ENCODE measurements at places on chromosomes 6 and 20. TPM values are rescaled to one million over a fixed set of nuclear protein-coding genes. Genes with fewer than 3 reads are reported as not detected.

- no peaks in the 10 kb centered on the region for H3K4me1 ChIP-seq
- no peak for DNase-seq
- no peak overlapping the region for H3K27ac ChIP-seq
- no peaks in the 10 kb centered on the region for H3K27me3 ChIP-seq
- no peak overlapping the region for H3K4me3 ChIP-seq
Measured at GRCh38 chr6:4164456-4164855, 29.1 kb upstream of the ECI2 start.

The NKAIN4 gene
- total RNA-seq, result not detected

- no peaks in the 10 kb centered on the region for H3K36me3 ChIP-seq
- H3K27ac ChIP-seq, result no peak overlapping the region
- no peak overlapping the region for H3K4me3 ChIP-seq
Measured at GRCh38 chr6:20341564-20341963, 60.1 kb upstream of the E2F3 start.

The TFAP2D gene
- not detected for total RNA-seq

- H3K27ac ChIP-seq, result no peak overlapping the region
- no peak for DNase-seq
- no peaks in the 10 kb centered on the region for H3K4me1 ChIP-seq
- no peaks in the 10 kb centered on the region for H3K36me3 ChIP-seq
- H3K27me3 ChIP-seq, result peaks cover 3% of the 10 kb centered on the region
- no peak overlapping the region for H3K4me3 ChIP-seq
Measured at GRCh38 chr20:22984008-22984407, 51.1 kb upstream of the SSTR4 start.

- H3K27ac ChIP-seq, result no peak overlapping the region
- no peaks in the 10 kb centered on the region for H3K36me3 ChIP-seq
- H3K27me3 ChIP-seq, result no peaks in the 10 kb centered on the region
Measured at GRCh38 chr6:129567374-129567773, 142.6 kb downstream of the ARHGAP18 start.

DNA sequence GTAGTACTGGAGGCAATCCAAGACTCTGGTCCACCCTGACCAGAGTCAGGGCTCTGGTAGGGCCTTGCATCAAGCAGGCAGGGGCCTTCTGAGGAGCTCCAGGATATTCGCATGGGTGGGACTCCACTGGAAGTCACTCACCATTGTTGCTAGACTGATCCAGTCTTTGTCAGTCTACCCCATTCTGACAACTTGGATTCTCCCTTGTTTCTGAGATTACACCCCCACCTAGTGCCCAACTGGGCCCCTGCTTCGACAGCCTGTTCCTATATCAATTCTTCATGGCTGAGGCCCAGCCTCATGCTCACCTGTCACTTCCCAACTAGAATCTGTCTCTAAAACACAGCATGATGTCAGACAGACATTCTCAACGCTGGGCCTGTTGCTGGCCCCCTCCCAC is 5.2 kb downstream of the SLC35D3 start:
- no peak overlapping the region for H3K4me3 ChIP-seq
- no peaks in the 10 kb centered on the region for H3K27me3 ChIP-seq
- H3K36me3 ChIP-seq, result no peaks in the 10 kb centered on the region
- no peak overlapping the region for H3K27ac ChIP-seq

DNA sequence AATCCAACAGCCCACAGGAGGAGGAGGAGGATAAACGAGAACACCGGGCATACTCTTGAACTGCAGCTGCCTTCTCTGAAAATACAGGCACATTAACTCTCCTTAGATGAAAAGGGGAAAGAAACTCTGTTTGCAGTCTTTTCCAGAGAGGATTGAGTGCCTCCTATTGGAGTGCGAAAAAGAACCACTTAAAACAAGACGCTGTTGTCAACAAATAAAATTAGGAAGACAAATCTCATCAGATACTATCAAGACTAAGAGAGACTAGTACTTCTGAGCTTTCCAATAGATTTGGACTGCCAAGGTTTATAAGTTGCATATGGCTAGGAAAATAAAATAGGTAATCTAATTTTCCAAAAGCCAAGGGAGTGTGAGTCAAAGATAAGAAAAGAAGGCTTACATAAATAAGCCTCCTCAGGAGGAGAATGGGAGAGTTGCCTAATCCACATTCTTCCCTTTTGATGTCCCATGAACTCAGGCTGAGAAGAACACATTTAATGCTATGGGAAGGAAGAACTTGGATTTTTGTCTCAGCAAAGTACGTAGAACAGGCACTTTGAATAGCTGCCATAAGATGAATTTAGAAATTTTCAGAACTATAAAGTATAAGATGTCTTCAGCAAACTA is 154.7 kb downstream of the ARHGAP18 start:
- no peak overlapping the region for H3K4me3 ChIP-seq
- no peaks in the 10 kb centered on the region for H3K36me3 ChIP-seq
- no peaks in the 10 kb centered on the region for H3K4me1 ChIP-seq
- no peak for DNase-seq
- H3K27ac ChIP-seq, result no peak overlapping the region

The ACSS1 gene
- total RNA-seq, result 53.3 TPM

DNA sequence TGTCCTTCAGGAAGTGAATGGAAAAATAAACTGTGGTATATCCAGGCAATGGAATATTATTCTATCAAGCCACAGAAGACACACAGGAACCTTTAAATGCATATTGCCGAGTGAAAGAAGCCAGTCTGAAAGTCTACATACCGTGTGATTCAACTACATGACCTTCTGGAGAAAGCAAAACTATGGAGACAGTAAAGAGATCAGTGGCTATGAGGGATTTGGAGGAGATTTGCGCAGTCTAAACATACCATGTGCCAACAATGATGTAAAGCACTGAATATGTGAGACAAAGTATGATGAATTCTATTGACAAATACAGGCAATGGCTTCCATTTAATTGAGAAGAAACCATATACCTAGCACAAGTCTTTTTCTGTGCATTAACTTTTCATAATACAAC is 518.3 kb upstream of the ZNF337 start:
- H3K4me1 ChIP-seq, result no peaks in the 10 kb centered on the region
- no peak overlapping the region for H3K27ac ChIP-seq
- DNase-seq, result no peak
- no peaks in the 10 kb centered on the region for H3K36me3 ChIP-seq

GRCh38 chr6:39821742-39822532 is 29.8 kb downstream of the DAAM2 start:
- H3K36me3 ChIP-seq, result no peaks in the 10 kb centered on the region
- H3K27ac ChIP-seq, result peak overlapping the region; percentile 70
- peak overlapping the region; percentile 38 for H3K4me3 ChIP-seq
- H3K4me1 ChIP-seq, result peaks cover 48% of the 10 kb centered on the region
- no peak for DNase-seq

- DNase-seq, result no peak
- no peak overlapping the region for H3K27ac ChIP-seq
- no peaks in the 10 kb centered on the region for H3K27me3 ChIP-seq
- no peaks in the 10 kb centered on the region for H3K4me1 ChIP-seq
Measured at GRCh38 chr20:2151858-2152281, 50.2 kb downstream of the STK35 start.

- H3K36me3 ChIP-seq, result no peaks in the 10 kb centered on the region
- H3K4me3 ChIP-seq, result no peak overlapping the region
- no peaks in the 10 kb centered on the region for H3K27me3 ChIP-seq
Measured at GRCh38 chr20:24837781-24838450, 111.2 kb upstream of the CST7 start.

GRCh38 chr6:41429506-41430504 is 94.4 kb downstream of the NCR2 start:
- no peak for DNase-seq
- H3K36me3 ChIP-seq, result no peaks in the 10 kb centered on the region

DNA sequence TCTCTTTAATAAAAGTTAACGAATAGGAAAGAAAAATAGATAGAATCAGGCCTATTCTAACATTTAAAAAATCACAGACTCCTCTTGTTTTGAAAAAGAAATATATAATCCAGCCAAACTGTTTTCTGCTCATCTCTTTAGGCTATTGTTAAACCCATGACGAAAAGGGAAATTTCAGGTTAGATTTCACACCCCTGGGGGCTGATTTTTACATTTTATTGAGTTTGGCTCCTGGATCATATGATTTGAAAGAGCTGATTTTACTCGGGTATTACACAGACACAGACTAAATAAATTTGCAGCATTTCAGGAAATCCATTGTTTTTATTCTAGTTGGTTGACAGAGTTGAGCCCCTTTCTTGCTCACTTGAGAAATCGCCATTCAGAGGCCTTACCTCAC is 135.8 kb upstream of the HMGCLL1 start:
- no peak overlapping the region for H3K27ac ChIP-seq
- H3K36me3 ChIP-seq, result no peaks in the 10 kb centered on the region
- H3K4me3 ChIP-seq, result no peak overlapping the region
- H3K27me3 ChIP-seq, result no peaks in the 10 kb centered on the region
- no peak for DNase-seq
